Adipocyte (in vitro differentiated cells): ENCODE measurements at places on chromosomes 13 and 19.

- no peak for DNase-seq
Observed at GRCh38 chr19:47729799-47730520, 15.4 kb upstream of the NOP53 start.

DNA sequence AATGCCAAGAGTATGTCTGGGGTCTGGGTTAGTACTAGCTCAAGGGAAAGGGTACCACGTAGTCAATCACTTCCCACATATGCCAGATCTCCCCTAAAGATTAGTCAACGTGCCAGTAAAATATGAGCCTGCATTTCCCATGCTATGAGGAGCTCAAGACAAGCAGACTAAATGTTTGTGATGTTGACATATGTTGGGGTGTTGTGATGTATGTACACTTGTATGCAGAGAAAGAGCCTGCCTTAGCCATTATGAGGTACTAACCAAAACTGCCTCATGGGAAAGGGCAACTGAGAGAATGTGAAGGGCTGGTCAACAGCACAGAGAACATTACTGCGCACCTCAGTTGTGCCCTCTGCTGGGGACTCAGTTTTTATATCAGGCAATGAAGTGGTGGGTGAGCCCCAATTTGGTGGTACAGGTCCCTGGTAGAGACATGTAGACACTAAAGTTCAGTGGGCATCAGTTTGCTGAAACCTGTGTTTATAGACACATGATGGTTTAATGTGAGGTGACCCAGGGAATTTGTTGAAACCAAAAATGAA is 287.0 kb downstream of the DCT start:
- DNase-seq: peak; percentile 39

- DNase-seq: peak; percentile 46
Observed at GRCh38 chr13:98466634-98467236, 110.2 kb downstream of the STK24 start.

- no peak for DNase-seq
Observed at GRCh38 chr13:98771838-98772611, 19.6 kb upstream of the SLC15A1 start.

DNA sequence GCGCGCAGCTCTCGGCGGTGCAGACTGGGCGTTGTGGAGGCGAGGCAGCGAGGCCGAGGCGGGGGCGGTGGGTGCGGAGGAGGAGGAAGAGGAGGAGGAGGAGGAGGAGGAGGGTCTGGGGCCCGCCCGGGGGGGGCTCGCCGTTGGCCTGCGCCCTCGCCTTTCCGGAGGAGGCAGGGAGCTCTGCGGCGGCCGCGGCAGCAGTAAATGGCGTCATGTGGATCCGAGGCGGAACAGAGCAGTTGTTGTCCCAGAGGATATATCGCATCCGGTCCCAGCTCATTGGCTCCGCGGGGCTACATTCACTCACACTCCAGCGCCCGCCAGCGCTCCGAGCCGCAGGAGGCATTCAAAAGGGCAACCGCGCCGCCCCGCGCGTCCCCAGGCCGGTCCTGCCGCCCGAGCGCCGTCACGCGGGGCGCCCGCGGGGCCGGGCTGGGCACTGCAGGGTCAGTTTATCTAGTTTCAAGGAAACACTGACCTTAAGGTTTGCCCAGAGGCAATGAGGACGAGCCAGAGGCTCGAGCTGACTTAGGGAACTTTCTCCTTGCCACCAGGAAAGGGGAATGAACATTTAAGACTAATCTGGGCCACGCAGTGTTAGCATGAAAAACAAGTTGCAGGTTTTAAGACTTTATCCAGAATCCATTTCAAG is at the start of gene SPRY2:
SPRY2 (minus strand) TSS at position 26 of the 655 bp plus-strand sequence. CDS start 3,421 bp downstream, outside the sequence.
- DNase-seq: peak; percentile 98

DNA sequence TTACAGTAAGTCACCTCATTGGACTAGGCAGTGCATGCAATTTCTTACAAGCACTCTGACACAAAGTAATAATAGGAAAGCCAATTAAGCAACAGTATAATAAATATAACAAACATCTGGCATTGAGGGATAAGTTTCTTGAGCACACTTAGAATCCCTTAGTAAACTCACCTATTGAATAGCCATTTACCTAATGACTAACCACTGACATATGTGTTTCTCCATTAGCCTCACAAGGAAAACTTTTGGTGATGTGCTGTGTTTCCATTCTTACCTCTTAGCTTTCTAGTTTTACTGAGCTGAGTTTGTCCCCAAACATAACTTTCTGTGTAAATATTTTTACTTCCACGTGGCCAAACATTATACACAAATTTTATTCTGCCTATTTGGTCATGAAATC is 47.4 kb upstream of the PCDH9 start:
- DNase-seq: no peak
